ENCODE measurements at places on chromosomes 1 and 21.
A peak's percentile ranks its signal among the peaks of the same experiment; 100 is the strongest.

DNA sequence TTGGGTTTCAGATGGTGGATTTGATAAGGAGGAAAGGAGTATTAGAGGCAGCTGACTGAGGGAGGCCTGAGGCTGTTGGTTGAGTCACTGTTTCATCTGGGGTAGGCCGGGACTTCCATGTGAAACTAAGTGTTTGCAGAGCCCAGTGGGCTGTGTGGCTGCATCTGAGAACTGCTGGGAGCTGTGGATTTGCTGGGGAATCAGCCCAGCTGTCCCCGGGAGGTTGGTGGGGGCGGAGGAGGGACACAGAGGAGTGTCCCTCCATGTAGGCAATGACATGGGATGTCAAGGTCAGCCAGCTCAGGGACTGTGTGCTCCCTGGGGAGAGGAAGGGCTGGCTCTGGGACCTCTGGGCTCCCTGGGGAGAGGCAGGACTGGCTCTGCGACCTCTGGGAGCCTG lies 36.4 kb downstream of the SLC2A7 start:
- DNase-seq = no peak

DNA sequence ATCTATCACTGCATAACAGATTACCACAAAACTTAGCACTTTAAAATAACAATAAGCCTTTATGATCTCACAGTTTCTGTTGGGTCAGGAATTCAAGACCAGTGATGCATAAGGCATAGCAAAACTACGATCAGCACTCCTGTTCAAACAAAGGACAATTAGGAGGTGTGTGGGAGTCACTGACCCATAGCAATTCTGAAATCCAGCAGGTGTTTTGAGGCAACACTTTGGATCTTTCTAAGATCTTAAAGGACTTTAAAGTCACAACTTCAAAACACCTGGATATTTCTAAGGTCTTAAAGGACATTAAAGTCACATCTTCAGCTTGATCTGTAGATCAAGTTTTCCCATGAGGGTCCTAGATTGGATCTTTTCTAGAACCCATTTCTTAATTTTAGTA lies 35.3 kb downstream of the AKT3 start:
- DNase-seq = no peak

DNA sequence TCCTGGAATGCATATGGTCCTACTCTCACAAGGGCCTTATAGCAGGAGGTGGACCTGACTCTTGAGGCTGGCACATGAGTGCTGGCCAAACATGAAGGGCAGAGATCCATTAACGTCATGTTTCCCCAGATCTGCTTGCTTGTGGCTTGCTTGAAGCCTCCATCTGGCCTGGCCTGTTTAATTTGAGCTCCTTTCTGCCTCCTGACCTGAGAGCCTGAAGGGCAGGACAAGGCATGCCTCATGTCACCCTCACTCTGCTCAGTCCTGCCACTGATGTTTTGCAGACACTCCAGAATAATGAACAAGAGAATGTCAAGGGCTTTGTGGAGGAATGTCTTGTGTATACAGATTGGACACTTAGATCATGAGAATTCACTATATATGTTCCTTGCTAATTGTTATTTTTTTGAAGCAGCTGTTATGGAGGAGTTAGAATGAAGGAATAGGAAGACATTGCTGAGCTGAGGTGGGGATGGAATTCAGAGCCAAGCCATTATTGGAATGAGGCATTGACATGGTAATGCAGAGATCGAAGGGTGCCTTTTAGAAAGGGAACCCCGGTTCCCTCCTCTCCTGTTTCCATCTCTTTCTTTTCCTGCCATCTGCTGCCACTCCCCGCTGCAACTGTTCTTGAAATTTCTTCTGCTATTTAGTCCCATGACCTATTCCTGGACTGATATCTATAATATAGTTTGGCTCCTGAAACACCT lies 457.0 kb upstream of the PROX1 start:
- DNase-seq = no peak

GRCh38 chr1:178650934-178651511 lies 74.0 kb upstream of the RALGPS2 start:
- DNase-seq = no peak

DNA sequence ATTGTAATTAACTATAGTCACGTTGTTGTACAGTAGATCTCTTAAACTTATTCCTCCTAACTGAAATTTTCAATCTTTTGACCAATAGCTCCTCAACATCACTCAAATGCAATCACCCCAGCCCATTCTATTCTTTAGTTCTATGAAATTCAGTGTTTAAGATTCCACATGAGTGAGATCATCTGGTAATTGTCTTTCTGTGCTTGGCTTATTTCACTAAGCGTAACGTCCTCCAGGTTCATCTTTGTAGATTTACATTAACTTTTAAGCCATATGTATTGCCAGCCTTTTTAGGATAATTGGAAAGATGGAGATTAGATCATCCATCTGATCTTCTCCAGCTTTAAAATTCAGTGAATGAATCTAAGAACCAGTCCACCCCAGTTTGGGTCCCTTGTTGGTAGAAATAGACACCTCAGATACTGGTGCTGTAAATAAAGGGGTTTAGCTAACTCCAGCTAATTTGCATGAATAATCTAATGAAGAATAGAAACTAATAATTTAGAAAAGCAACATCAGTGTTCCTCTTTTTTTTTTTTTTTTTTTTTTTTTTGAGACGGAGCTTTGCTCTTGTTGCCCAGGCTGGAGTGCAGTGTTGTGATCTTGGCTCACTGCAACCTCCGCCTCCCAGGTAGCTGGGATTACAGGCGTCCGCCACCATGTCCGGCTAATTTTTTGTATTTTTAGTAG lies 7.0 kb downstream of the S100A10 start:
- DNase-seq = no peak

- no peak for DNase-seq
Measured at GRCh38 chr1:235250430-235250829, 77.5 kb downstream of the ARID4B start.

- DNase-seq = no peak
Measured at GRCh38 chr1:55141295-55141893, 73.8 kb downstream of the USP24 start.

GRCh38 chr1:39626646-39627045 lies 12.8 kb downstream of the HEYL start:
- DNase-seq = peak; percentile 75

DNA sequence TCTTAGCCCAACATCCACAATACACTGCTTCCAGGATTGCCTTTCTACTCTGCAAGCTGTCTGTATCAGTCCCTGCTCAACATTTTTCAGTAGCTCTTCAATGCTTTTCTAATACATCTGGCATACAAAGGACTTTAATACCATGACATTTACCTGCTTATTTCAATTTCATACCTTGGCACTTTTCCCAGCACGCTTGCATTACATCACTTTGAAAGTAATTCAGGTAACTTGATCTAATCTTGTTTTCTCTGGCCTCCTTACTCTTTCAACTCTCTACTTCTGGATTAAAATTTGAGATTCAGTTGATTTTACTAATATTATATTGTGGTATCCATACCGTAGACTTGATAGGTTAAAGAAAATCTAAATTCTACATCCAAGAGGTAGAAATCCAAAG lies 103.0 kb downstream of the PTGS2 start:
- no peak for DNase-seq

DNA sequence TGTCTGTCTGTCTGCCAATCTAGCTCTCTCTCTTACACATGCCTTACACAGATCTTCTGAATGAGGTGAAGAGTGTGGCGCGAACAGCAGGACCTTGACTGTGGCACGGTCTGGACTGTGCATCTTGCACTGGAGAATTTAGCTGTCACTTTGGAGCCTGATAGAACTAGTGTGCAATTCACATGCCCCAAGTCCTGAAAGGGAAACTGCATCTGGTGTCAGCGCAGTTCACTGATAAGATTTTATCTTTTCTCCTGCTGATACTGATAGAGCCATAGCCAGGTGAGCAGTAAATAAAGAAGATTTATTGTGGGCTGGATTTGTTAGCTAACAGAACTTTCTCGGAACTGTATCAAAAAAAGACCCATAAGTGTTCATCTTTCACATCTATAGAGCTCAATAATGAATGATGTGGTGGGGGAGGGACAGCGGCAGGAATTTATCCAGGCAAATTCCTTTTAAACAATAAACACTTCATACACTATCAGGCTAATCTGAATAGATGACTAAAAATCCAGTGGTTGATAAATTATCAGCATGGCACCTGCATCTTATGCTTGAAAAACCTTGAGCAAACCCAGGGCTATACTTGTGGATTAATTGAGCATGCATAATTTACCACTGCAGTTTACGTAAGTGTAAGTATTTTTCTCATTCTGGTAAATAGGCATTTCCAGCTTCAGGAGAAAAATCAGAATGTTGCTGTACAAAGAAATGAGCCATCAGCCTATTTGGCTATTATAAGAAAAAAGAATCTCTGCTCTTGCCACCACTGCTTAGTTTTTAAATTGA lies 104.1 kb downstream of the NTNG1 start:
- no peak for DNase-seq

DNA sequence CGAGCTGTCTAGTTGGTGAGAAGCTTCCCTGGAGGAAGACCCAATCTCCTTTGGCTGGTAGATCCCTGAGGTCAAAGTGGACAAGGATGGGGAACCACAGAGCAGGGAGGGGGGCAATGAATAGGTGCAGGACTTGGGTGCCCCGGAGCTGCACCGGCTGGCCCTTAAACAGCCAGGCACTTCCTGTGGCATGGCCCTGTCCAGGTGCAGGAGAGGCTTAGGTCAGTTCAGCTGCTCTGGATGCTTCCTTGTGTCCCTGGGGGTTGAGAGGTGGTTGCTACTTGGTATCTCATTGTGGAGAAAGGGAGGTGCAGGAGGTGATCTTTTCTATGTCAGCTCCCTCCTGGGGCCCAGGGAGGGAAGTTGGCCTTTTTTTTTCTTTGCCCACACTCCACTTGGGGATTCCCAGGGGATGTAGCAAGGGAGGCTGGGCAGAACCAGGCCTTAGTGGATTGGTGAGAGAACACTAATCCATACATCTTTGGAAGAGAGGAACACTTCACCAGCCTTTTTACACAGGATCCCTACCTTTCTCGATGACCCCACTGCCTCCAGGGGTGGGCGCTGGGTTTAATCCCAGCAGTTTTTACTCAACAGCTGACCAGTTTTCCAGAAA lies 1.2 kb upstream of the ST3GAL3 start:
- no peak for DNase-seq

GRCh38 chr1:157437296-157437695 lies 115.0 kb downstream of the FCRL5 start:
- DNase-seq = no peak

GRCh38 chr1:63074321-63074720 lies 248.0 kb upstream of the FOXD3 start:
- no peak for DNase-seq

DNA sequence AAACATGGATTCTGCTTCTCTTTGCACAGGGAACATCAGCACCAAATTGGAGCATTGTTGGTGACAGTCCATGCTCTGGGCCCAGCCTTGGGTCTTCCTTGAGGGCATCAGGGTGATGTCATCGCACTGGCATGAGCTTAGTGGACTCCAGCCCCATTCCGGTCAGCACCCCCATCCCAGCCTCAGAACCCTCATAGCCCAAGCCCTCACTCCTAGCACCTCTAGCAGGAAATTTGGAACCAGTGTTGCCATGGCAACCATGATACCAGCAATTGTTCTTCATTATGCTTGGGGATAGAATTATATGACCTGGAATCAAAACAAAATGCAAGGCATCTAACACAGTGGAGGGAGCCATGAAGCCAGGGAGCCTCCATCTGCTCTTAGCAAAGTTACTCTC lies 83.1 kb downstream of the VWA5B1 start:
- no peak for DNase-seq

GRCh38 chr1:54701066-54701465 lies 14.6 kb upstream of the TTC4 start:
- no peak for DNase-seq

DNA sequence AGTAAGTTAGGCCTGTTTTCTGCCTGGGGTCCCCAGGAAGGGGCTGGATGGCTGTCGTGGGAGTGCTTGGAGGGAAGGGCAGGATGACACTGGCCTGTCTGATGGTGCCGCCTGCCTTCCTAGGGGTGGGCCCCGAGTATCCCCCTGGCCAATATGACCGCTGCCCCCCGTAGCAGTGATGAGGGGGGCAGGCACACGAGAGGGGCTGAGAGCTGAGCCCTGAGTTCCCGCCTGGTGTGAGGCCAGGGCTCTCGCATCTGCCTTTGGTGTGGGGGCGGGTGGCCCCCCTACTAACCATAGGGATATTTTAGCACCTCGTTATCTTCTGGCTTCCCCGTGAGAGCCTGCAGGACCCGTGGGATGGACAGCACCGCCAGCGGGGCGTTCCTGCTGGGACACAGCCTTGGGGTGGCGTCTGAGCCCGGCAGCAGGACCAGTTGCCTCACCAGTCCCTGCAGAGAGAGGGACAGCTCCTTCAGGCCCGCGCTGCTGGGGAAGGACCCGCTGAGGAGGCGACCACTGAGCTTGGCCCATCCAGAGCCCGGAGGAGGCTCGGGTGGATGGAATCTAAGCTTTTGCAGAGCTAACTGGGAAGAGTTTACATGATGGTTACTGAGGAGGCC lies 10.4 kb downstream of the KRTAP10-1 start:
- DNase-seq = peak; percentile 2

- DNase-seq = no peak
Measured at GRCh38 chr1:110928191-110928590, 35.5 kb downstream of the LRIF1 start.

GRCh38 chr1:21673277-21673780 lies 4.2 kb upstream of the RAP1GAP start:
- DNase-seq = no peak

- DNase-seq = peak; percentile 47
Measured at GRCh38 chr1:198699167-198700015, 60.6 kb downstream of the PTPRC start.

DNA sequence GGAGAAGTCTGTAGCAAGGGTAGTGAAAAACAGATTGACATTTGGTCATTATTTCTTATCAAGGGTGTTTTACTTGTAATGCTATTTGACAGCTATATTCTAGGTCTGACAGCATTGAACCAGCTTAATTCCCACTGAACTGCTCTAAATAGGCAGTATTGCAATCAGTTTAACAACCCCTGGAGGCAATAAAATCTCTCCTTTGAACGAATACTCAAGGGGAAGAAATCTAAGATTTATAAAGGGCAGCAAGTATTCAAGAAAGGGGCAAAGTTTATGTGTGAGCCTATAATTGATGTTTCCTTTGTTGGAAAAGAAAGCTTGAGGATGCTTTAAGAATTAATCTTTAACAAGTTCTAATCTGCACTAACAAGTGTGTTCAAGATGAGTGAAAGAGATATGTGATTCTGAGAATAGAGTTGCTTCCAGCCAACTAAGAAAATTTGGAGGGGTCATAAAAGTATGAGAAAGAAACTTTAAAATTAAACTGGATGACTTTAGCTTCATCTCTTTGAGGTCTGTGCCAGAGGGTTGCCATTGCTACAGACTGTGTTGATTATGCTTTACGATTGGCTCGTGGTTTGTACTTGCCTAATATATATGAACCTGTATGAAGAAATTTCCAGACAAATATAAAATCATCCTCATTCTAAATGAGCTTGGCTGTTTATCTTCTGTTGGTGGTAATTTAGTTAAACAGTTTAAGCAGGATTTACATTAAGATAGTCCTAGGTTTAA lies 72.5 kb downstream of the ZNF326 start:
- no peak for DNase-seq

- no peak for DNase-seq
Measured at GRCh38 chr1:212293579-212293978, 8.4 kb downstream of the PPP2R5A start.

DNA sequence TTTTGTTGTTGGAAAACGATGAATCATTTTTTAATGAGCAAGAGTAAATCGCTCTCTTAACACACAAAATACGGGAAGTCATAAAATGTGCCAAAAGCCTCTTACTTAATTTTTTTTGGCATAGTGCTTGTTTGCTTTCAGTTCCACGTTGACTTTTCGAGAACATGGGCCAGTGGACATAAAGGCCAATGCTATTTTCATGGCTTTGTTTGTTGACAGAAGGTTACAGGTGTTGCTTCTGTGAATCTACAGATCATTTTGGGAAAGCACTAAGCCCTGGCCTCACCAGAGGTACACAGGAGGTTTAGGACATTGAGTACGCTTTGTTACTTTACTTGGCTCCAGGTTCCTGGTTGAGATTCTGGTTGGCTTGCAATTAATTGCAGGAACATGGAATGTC lies 199.4 kb upstream of the HMCN1 start:
- DNase-seq = no peak
